ENCODE measurements at places on chromosomes 13 and 19.

DNA sequence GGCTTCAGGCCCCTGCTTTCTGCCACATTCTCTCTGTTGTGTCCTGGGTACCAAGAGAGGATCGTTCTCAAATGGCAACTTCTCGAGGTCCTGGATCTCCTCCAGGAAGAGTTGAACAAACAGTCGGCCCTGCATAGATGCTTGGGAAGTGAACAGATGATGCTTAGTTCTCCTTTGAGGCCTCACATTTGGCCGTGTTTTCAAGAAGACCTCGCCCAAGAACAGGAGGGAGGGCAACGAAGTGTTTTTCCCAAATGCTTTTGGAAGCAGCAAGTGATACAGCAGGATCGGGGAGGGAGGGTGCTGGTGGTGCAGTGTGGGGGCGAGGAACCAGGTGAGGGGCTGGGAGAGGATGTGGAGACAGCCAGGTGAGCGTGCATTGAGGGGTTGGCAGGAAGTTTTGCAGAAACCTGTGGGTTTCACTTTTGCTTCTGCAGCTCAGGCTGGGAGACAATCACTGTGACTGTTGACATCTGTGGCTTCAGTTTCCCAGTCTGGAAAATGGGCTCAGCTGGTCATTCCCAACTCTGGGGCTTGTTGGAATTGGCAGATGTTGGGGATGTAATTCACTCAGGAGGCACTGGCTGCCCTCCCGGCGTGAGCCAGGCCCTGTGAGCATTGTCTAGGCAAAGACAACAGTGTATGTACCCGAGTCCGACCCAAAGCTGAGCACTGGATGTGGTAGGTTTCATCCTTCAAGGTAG, 21.6 kb downstream of the MAST3 start:
- no peak for DNase-seq

DNA sequence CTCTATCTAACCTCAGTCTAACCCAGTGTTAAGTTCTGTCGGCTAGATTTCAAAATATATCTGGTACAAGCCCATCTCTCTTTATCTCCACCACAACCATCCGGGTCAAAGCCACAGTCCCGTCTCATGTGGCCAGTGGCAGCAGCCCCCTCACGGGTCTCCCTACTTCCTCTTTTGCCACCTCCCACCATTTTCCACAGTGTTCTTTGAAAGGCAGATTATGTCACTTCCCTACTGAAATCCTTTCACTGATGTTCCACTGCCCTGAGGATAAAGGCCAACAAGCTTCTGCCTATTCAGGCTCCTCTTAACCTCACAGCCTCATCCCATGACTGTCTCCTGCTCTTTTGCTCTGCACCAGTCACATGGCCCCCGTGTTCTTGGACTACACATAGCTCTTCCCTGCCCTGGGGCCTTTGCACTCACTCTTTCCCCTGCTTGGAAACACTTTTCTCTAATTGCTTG, 117.2 kb downstream of the UBL3 start:
- peak; percentile 30 for DNase-seq

DNA sequence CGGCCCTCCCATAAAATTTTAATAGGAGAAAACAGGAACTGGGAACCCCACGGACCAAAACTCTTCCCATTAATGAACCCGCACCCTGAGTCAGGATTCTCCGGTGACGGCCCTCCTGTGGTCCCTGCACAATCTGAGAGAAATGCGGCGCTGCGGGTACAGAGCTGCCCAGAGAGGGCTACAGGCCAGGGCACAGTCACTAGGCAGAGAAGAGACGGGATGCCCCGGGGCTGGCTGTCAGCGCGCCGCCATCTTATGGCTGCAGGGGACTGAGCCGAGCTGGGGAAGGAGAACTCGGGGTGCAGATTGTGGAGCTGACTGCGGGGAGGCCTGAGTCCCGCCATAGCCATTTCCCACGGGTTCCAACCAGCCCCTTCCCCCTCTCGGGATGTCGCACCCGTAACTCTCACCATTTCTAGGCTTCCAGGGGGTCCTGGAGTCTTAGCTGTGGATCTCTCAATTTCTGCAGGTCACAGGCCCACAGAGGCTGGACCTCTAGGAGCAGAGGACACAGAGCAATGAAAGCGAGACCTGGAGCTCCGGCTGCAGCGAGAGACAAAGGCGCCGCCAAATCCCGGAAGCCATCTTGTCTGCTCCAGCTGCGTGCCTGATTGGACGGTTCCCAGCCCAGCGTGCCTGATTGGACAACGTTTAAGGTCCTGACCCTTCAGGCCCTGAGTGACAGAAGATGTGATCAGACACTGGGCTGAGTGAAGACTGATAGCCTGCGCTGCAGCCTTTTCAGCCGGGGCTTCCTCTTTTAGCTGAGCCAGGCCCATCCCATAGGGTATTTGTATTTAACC, at the start of gene ZNF675:
Gene ZNF675 (minus strand): TSS at position 592 of the 803 bp plus-strand sequence. CDS start 179 bp downstream, at position 413.
- peak; percentile 59 for DNase-seq

DNA sequence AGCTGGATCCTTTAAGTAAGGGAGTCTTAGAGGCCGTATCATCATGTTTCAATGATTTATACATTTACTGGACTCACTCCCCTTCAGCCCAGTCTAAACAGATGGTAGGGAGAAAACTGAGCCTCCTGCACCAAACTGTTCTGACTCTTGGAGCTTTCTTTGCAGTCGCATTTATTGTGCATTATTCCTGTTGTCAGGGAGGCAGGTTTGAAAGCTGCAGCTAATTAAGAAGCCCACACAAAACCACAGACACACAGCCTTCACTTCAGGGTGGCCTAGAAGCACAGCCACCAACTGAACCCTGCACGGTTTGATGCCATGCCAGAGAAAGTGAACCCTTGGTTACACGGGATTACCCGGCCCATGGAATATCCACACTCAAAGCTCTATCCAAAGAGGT, 911.0 kb downstream of the UQCRFS1 start:
- no peak for DNase-seq

DNA sequence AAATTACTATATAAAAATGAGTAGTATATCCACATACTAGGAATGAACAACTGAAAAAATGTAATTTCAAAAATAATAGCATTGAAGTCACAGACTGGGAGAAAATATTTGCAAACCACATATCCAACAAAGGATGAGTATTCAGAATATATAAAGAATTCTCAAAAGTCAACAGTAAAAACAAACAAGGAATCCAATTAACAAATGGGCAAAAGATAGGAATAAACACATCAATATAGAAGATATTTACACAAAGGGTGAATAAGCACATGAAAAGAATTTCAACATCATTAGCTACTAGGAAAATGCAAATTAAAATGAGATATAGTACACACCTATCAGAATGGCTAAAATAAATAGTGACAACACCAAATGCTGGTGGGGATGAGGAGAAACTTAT, 37.0 kb downstream of the MYCBP2 start:
- no peak for DNase-seq

DNA sequence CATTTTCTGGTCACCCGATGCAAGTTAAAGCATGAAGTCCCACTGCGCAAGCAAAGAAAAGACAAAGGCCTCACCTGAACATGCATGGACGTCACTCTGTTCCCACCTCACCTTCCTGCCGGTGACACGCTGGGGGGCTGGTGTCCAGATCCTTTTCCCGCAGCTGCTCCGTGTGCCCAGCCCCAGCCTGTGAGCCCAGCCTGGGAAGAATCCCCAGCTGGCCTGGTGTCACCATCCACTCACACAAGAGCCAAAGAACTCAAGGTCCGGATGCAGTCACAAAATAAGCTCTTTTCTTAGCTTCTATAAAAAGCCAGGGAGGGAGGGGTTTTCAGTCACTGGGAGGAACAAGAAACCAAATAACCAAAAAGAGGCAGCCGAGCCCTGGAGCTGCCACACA, 249.9 kb downstream of the COL4A1 start:
- no peak for DNase-seq

DNA sequence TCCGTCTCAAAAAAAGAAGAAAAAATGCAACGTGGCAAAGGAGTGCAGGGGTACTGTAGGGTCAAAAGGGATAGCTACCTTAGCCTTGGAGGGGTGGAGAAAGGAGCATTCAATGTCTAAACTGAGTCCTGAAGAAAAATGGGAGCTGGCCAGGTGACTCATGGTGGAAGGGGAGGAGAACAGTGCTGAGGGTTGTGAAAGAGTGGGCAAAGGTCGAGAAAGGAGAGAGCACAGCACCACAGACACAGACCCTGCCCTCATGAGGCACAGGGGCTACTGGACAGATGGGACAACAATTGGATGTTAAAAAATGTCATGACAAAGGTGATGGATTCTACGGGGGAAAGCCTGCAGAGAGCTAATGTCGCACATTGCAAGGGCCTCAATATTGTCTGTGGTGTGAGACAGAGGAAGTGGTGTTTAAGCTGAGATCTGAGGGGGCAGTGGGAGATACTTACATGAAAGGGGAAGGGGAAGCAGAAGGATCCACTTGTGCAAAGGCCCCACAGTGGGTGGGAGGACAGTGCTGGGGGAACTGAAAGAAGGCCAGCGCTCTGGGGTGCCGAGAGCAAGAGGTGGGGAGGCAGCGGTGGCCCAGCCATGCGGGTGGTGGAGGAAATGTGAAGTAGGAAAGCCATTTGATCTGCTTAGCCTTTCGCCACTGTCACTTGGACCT, 42.9 kb upstream of the URAD start:
- DNase-seq: peak; percentile 17

GRCh38 chr19:11252665-11253355, 9.5 kb downstream of the DOCK6 start:
- DNase-seq: no peak

- DNase-seq: no peak
Measured at GRCh38 chr19:50632151-50632835, 7.4 kb downstream of the SYT3 start.

GRCh38 chr19:728011-728410, 19.3 kb downstream of the PALM start:
- DNase-seq: no peak

DNA sequence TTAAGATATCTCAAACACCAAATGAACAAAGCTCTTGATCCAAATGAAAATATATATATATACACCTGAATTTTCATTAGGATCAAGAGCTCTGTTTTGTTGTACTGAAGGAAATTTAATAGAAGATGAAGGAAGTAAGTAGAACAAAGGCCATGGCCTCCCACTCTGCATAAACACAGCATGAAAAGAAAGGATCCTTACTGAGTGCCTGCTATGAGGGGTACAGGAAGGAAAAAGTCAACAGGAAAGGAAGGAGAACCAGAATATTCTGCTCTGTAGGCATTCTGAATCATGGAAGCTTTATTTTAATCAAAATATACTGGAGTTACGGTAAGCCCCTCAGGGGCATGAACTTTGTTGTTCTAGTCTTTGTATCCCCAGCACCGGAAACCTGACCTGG, 22.1 kb downstream of the TMTC4 start:
- DNase-seq: no peak

GRCh38 chr13:108980237-108980636, 350.8 kb downstream of the MYO16 start:
- DNase-seq: no peak

DNA sequence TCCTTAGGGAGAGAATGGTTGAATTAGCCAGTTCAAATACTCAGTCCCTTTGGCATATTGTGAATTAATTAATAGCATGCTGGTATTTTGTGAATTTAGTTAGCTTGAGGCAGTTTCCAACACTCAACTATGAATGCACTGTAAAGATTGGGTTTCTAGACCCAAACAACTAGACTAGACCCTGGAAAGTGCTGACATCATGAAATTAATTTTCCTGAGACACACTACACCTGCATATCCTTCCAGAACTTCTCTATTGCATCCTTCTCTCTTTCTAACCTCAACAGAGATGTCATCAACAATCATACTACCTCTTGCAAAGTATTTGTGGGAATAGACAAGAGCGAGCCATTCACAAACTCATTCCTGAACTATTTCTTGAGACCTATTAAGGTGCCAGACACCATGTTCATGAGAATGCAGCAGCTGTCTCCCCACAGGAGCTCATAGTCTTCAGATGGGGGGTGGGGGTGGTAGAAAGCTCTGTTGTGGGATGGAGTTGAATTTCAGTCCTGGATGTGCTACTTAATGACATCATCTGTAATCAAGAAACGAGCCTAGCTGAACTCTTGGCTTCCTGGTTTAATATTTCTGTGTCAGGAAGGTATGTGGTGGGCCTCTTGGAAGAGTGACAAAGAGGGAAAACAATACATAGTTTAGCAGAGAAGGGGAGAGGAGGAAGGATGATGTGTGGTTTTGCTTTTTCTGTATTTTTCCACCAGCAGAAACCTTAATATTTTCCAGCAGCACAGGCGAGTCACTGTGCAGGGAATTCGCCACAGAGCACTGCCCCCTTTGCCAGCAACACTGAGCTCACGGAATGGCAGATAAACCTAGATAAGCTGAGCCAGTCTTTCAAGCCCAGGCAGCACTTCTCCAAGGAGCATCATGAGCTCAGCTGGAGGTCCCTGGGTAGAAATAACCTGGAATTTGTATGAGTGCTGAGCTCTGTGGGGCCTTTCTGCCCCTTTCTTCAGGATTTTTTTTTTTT, 53.1 kb upstream of the CYSLTR2 start:
- DNase-seq: no peak

- DNase-seq: no peak
Measured at GRCh38 chr19:38274739-38275138, 10.4 kb downstream of the SPINT2 start.

GRCh38 chr19:14248578-14249011, 42.6 kb upstream of the ADGRL1 start:
- DNase-seq: no peak

DNA sequence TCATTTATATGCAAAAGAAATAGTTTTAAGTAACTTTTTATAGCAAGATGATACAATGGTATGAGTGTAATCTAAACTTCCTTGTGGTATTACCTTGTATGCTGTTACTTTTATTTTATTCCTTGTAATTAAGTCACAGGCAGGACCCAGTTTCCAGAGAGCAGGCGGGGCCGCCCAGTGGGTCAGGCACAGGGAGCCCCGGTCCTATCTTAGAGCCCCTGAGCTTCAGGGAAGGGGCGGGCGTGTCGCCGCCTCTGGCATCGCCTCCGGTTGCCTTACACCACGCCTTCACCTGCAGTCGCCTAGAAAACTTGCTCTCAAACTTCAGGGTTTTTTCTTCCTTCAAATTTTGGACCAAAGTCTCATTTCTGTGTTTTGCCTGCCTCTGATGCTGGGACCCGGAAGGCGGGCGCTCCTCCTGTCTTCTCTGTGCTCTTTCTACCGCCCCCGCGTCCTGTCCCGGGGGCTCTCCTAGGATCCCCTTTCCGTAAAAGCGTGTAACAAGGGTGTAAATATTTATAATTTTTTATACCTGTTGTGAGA, 10.2 kb downstream of the PLPPR3 start:
- no peak for DNase-seq

GRCh38 chr19:43692385-43692784, 22.4 kb upstream of the PLAUR start:
- DNase-seq: no peak

DNA sequence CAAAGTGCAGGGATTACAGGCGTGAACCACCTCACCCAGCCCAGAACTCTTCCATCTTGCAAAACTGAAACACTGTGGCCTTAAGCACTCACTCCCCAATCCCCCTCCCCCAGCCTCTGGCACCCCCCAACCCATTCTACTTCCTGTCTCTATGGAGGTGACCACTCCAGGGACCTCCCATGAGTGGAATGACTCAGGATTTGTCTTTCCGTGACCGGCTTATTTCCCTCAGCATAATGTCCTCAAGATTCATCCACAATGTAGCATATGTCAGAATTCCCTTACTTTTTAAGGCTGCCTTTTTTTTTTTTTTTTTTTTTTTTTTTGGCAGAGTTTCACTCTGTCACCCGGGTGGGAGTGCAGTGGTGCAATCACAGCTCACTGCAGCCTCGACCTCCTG, 3.6 kb upstream of the F2RL3 start:
- DNase-seq: no peak

Data from KG1 (cell line).